Brain microvascular endothelial cell (primary cell): ENCODE measurements at places on chromosomes 2 and 18.

DNA sequence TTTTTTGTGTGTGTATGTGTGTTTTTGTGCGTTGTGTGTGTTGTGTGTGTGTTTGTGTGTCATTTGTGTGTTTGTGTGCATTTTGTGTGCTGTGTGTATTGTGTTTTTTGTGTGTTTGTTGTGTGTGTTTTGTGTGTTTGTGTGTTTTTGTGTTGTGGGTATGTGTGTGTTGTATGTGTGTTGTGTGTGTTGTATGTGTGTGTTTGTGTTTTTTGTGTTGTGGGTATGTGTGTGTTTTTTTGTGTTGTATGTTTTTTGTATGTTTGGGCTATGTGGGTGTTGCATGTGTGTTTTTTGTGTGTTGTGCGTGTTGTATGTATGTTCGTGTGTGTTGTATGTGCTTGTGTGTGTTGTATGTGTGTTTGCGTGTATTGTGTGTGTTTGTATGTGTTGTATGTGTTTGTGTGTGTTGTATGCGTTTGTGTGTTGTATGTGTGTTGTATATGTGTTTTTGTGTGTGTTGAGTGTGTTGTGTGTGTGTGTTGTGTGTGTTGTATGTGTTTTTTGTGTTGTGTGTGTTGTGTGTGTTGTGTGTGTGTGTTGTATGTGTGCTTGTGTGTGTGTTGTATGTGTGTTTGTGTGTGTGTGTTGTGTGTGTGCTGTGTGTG lies 275.3 kb downstream of the HRH4 start:
- DNase-seq, result no peak

DNA sequence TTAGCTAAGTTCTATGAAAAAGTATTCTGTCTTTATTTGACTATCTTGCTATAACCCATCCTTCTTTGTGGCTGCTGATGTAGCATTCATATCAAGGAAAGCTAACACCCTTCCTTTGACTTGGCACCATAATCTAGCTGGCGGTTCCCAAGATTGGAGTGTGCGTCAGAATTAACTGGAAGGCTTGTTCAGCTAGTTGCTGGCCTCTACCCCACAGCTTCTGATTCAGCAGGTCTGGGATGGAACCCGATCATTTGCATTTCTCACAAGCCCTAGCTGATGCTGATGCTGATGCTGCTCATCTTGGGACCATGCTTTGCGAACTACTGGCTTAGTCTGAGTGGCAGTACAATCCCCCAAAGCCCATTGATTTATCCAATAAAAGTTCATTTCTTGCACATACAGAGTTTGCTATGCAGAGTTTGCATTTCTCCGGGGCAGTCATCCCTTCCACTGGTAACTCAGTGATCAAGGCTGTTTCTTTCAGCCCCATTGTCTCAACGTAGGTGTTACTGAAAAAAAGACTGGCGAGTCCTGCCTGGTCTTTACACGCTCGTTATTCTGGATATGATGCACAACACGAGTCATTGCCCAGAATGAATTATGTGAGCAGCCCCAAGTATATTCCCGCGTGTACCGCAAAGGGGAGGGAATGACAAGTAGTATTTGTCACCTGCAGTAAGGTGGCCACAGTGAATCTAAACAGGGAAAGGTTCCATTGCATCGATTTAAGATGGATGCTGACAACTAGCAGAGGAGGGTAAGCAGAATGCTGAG lies 96.5 kb downstream of the ZNF532 start:
- no peak for DNase-seq

- peak; percentile 51 for DNase-seq
These were observed 48.6 kb downstream of the NRP2 start for GRCh38 chr2:205730701-205731582.

DNA sequence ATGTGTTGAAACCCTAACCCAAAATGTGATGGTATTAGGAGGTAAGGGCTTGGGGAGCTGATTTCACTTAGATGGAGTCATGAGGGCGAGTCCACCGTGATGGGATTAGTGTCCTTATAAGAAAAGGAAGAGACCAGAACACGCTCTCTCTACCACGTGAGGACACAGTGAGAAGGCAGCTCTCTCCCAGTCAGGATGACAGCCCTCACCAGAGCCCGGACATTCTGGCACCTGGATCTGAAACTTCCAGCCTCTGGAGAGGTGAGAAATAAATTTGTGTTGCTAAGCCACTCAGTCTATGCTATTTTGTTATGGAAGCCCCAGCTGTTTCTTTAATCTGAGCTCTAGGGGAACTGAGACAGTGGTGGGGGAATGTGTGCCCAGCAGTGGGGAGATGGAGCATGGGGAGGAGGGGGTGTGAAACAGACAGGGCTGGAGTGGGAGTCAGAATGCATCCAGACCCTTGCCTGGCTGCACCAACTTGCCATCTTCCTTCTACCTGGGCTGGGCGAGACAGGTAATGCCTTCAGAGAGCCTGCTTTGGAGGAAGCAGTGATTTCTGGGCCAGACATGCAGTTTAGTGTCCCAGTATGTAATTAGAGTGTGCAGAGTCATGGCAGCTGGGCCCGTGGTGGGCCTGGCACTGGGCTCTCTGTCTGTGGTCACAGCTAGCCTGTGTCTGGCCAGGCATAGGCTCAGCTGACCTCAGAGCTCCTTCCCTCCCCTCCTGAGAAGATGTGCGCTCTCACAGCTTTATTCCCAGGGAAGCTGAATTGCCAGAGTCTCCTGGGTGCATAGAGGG lies 38.1 kb downstream of the RHOB start:
- no peak for DNase-seq

DNA sequence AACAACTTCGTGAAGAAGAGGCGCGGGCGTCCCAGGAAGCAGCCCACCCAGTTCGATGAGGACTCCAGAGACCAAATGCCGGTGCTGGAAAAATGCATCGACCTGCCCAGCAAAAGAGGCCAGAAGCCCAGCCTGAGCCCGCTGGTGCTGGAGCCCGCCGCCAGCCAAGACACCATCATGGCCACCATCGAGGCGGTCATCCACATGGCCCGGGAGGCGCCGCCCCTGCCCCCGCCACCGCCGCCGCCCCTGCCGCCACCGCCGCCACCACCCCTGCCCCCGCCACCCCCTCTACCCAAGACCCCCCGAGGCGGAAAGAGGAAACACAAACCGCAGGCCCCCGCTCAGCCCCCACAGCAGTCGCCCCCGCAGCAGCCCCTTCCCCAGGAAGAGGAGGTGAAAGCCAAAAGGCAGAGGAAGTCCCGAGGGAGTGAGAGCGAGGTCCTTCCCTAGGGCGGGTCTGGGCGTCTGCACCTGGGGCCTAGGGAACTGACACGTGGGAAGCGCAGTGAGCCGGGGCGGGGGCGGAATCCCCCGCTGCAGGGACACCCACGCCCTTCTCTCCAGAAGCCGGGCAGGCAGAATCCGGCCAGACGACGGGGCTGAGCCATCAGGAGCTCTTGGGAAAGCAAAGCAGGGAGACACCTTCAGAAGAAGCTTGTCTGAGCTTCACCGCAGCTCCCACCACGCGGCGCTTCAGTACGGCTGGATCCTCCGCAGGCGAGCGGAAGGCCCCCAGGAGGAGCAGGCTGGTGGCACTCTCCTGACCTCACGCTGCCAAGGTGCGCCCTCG lies 382.8 kb downstream of the SETBP1 start:
- no peak for DNase-seq

- no peak for DNase-seq
These were observed 461.4 kb downstream of the GALR1 start for GRCh38 chr18:77711096-77711495.
